Posterior cingulate gyrus (tissue), 11 donors: ENCODE measurements at places on chromosomes 1 and 21.

- DNase-seq = peak; percentile 7
These were observed 150.8 kb downstream of the PEX14 start for GRCh38 chr1:10625554-10625953.

DNA sequence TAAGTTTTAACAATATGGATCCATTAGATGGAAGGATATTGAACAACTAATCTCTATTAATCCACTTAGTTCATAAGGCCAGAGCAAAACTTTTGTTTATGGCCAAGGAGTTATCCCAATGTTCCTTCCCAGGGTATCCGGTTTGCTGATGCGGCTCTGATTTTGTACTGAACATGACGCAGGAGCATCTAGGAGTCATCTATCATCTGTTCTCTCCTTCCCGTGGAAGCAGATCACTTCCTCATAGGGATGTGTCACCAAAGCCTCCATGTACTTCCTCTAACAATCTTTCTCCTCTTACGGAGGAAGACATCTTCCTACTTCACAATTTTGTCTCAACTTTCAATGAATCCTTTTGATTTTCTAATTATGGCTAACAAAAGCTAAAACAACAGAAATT, 206.6 kb downstream of the APP start:
- no peak for DNase-seq

DNA sequence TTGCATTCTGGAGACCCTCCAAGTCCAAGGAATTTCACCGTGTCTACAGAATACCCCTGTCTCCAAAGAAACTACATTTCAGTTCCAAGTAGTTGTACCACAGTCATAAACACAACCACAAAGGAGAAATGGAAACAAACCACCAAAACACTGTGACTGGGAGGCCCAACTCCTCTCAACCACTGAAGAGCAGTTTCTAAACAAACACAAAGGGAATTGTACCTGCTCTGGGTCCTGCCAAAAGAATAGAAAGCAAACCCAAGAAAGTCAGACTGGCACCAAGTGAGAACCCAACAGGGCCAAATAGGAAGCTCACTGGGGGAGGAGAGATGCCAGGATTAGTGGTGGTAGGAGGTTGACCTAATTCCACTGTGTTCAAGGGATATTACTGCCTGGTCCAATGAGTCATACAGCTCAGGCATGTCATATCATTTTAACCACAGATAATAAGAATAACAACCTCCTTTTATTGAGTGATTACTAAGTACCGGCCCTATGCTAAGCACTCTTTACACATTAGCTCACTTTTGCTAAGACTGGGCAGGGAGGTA, 123.9 kb upstream of the PPP2R5A start:
- no peak for DNase-seq

DNA sequence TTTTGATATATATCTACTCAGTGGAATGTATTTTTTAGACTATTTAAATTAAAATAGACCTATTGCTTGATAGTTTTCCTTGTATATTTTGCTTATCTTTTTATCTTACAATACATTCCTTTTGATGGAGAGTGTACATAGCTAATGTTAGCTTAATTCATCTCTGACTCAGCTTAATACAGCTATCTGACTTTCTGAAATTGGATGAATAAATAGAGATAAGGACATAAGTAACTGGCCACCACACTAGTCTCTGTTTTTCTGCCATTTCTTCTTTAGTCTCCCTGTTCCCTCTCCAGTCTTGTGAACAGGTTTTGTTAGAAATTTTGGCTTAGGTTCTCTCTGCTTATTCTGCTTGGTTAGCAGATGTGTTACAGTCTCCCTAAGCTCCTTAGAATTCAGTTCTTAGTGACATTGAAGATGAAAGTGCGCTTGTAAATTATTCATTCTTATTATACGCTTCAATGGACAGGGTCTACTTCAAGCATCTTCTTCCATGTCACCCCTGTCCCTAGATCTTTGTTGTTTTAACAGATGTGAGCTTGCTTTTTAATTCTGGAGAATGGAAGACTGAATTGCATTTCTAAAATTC, 59.6 kb downstream of the XPR1 start:
- no peak for DNase-seq

DNA sequence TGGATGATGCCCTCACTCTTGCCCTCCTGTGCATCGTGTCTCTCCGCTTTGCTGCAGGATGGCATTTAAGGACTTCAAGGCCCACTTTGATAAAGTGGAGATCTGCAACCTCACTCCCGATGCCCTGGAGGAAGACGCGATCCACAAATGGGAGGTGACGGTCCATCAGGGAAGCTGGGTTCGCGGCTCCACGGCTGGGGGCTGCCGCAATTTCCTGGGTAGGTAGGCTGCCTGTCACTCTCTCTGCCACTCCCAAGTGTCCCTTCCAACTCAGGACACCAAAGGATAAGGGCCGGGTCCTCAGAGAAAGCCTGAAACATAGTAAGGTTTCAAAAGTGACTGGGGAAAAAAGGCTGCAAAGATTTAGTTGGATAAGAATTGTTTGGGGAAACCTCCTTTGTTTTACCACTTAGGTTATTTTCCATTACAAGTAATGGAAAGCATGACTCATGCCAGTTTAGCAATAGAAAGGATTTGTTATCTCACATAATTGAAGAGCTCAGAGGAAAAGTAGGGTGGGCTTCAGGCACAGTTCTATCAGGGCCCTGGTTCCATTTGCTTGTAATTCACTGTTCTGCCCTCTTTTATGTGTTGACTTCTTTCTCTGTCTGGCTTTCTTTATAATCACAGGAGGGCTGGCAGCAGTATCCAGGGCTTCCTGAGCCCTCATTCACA, 31.9 kb downstream of the CAPN9 start:
- no peak for DNase-seq

GRCh38 chr1:118043624-118044023, 114.1 kb downstream of the WDR3 start:
- no peak for DNase-seq

GRCh38 chr1:53137729-53138128, 4.7 kb downstream of the SLC1A7 start:
- no peak for DNase-seq

- no peak for DNase-seq
These were observed 4.3 kb upstream of the GLUL start for GRCh38 chr1:182395906-182396305.

DNA sequence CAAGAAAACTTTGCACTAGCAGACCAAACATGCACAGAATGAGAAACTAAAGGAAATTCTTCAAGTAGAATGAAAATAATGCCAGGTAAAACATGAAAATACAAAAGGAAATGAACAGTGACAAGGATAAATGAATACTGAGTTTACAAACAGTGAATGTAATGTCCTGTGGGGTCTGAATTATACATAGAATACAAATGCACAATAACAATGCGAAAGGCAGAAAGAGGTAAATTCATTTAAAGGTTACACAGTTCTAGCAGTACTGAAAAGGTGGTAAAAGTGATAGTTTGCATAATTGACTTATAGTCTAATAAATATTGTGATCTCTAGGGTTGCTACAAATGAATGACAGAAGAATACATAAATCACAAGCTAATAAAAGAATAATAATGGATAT, 12.9 kb downstream of the CD55 start:
- no peak for DNase-seq

- no peak for DNase-seq
These were observed 83.7 kb upstream of the IFFO2 start for GRCh38 chr1:19040010-19040680.

DNA sequence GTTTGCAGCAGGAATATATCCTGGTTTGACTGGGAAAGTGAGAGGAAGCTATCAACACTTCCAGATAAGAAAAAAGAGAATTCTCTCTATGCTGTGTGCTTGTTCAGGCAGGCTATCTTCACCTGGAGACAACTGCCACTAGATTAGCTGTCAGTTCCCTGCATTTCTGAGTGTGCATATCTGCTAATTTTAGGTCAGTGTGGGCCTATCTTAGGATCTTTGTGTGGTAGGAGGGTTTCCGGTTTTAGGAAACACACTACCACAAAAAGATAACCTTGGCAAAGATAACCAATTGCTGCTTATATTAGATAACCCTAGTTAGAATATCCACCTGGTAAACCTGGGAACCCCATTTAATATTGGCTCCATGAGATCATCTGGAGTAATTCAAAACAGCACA, 22.5 kb upstream of the GBP5 start:
- no peak for DNase-seq

- no peak for DNase-seq
These were observed 1.7 kb upstream of the HRNR start for GRCh38 chr1:152225678-152226077.

DNA sequence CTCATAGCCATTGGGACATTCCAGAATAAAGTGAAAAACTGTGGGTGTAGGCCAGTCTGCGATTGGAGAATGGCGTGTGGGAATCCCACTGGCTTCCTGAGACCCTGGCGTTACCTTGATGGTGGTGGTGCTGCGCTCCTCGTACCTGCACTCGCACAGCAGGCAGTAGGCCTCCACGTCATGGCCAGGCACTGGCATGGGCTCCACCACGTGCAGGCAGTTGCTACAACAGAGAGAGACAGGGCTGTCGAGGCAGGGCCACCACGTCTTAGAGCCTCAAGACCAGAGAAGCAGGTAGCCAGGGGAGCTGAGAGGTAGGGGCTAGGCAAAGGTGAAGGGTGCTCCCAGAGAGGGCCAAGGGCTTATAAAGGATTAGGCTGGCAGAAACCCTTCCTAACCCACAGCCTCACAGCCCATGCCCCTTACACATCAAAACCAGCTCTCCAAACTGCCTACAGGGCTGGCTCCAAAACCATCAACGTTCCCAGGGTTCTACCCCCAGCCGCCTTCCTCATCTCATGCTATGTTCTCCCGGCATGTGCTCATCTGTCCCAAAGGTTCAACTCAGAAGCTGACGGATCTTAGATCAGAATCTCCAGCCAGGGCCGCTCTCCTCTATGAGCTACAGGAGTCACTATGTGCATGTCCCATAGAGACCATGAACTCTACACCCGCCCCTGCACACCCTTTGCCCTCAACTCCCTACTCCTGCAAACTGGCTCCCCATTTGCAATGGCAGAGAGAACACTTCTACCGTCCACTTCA, 7.5 kb downstream of the TMEM9 start:
- no peak for DNase-seq

- DNase-seq = no peak
These were observed 6.6 kb downstream of the CLCNKA start for GRCh38 chr1:16028237-16029002.
